ENCODE measurements at places on chromosomes 12 and 14.

DNA sequence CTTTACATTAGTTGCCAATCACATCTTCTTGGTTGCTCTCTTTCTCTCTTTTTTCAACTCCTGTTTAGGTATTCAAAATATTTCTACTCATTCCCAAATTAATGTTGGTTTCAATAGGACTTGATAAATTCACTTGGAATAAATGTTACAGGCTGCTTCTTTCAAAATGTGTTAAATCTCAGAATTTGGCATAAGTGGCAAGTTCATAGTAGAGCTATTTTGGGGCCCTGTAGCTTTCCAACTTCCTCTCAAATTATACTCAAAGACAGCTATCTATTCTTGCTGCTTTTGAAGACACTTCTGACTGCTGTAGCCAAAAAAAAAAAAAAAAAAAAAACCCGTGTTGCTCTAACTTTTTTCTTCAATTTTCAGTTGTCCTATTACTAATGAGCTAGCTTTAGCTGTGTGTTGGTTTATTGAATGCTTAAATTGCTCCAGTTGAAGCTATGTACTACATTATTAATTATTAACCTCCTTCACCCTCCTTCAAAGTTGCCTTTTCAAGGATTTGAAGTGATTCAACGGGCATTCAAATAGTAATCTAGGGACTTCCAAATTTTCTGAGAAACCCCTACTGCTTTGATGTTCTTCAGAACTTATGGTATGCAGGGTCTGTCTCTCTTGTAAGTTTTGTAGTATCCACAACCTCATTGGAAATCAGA is 554.6 kb upstream of the FLRT2 start:
- no peaks in the 10 kb centered on the region for H3K27me3 ChIP-seq
- no peak overlapping the region for H3K4me3 ChIP-seq
- DNase-seq: no peak

DNA sequence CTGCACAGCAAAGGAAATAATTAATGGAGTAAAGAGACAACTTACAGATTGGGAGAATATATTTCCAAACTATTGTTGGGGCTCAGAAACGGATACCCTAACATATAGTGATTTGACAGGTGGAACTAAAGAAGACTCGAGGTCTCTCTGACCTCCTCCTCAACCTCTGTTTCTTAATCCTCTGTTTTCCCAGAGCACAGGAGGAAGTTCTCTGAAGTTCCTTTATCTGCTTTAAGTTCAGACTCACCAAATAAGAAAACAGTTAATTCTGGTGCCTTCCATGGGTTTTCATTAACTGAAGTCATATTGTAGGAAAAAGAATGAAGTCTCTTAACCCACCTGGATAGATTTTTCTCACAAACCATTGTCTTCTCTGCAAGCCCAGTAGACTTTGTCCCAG is 29.2 kb downstream of the CLEC2D start:
- no peak for DNase-seq
- no peaks in the 10 kb centered on the region for H3K4me1 ChIP-seq
- no peak overlapping the region for H3K27ac ChIP-seq
- H3K36me3 ChIP-seq: peaks cover 49% of the 10 kb centered on the region
- no peak overlapping the region for H3K4me3 ChIP-seq
- peaks cover 8% of the 10 kb centered on the region for H3K27me3 ChIP-seq

- H3K36me3 ChIP-seq: peaks cover 18% of the 10 kb centered on the region
- no peak overlapping the region for H3K27ac ChIP-seq
- no peak for DNase-seq
- H3K4me1 ChIP-seq: peaks cover 24% of the 10 kb centered on the region
- H3K4me3 ChIP-seq: no peak overlapping the region
- no peaks in the 10 kb centered on the region for H3K27me3 ChIP-seq
These were observed 68.5 kb downstream of the SPPL3 start for GRCh38 chr12:120835657-120836056.

GRCh38 chr12:12918781-12919389 is 27.5 kb downstream of the GPRC5A start:
- H3K27me3 ChIP-seq: peaks cover 14% of the 10 kb centered on the region
- DNase-seq: no peak
- H3K27ac ChIP-seq: no peak overlapping the region
- H3K36me3 ChIP-seq: no peaks in the 10 kb centered on the region

DNA sequence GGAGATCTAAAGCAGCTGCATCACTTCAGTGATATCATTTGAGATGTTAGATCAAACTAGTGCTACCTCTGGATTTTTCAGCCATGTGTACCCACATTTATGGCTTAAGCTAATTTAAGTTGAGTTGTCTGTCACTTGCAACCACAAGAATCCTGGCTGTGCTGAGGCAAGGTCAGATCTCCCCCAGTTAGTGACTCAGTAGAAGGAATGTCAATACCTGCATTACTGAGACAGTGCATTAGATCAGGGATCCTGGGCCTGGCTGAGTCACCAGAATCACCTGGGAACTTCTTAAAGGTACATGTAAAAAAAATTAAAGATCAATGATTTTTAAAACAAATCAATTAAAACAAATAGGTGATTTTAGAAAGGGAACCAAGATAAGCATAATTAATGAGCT is 84.6 kb upstream of the GRIN2B start:
- no peak overlapping the region for H3K4me3 ChIP-seq
- H3K27ac ChIP-seq: no peak overlapping the region
- H3K36me3 ChIP-seq: no peaks in the 10 kb centered on the region
- DNase-seq: no peak
- H3K27me3 ChIP-seq: no peaks in the 10 kb centered on the region

DNA sequence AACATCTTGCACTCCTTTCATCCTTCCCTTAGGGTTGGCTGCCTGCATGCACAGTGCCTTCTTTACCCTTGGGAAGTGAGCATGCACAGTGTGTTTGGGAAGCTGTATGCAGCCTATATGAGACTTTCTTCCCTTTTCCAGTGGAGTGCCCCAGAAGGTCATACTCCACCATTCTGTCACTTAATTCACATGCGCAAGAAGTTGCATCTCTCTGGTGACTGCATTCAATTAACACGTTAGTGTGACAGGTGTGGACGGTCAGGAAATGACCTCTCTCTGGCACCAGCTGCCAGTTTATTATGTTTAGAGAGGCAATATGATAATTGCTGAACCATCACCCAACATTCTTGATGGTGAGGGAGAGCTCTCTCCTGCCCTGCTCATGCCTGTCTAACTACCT is 770.0 kb downstream of the FLRT2 start:
- H3K27ac ChIP-seq: no peak overlapping the region
- H3K27me3 ChIP-seq: peaks cover 4% of the 10 kb centered on the region
- H3K4me3 ChIP-seq: no peak overlapping the region
- H3K36me3 ChIP-seq: no peaks in the 10 kb centered on the region
- H3K4me1 ChIP-seq: peaks cover 3% of the 10 kb centered on the region

GRCh38 chr12:99444859-99445316 is 202.7 kb upstream of the GARIN6 start:
- H3K36me3 ChIP-seq: no peaks in the 10 kb centered on the region
- no peak for DNase-seq
- H3K27me3 ChIP-seq: no peaks in the 10 kb centered on the region
- H3K27ac ChIP-seq: no peak overlapping the region
- no peak overlapping the region for H3K4me3 ChIP-seq
- no peaks in the 10 kb centered on the region for H3K4me1 ChIP-seq

- no peak for DNase-seq
- H3K36me3 ChIP-seq: no peaks in the 10 kb centered on the region
- H3K4me3 ChIP-seq: no peak overlapping the region
- no peaks in the 10 kb centered on the region for H3K4me1 ChIP-seq
- H3K27ac ChIP-seq: no peak overlapping the region
These were observed 55.6 kb upstream of the PTPRB start for GRCh38 chr12:70692681-70693288.

DNA sequence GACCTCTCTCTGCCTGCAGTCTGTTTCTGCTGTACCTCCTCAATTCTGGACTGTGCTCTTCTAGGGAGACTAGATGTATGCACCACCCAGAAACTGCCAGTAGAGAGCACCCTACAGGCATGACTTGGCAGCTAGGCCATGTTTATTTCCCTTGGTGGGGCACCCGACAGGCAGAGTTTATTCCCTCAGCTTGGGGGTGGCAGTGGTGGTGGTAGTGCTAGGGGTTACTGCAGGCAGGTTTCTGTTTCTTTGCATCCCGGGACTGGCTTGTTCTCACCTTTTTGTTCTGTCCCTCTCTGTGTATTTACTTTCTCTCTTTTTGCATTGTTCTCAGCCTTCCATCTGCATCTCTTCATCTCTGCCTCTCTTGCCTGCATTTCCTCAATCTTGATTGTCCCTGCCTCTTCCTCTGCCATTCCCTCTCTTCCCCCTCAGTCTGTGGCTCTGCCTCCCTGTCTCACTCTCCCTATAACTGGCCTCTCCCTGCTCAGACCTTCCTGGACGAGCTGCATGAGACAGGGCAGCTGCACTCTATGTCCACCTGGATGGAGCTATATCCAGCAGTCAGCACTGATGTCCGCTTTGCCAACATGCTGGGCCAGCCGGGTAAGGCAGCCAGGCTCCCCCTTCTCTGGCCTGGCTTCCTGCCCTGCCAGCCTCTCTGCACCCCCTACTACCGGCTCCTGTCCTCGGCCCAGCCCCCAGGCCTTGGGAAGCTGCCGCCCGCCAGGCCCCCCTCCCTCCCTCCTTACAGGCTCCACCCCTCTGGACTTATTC is 13.8 kb downstream of the PRPF40B start:
- H3K27me3 ChIP-seq: no peaks in the 10 kb centered on the region
- peaks cover 11% of the 10 kb centered on the region for H3K36me3 ChIP-seq
- peaks cover 23% of the 10 kb centered on the region for H3K4me1 ChIP-seq
